ENCODE measurements at places on chromosomes 1 and 21.

DNA sequence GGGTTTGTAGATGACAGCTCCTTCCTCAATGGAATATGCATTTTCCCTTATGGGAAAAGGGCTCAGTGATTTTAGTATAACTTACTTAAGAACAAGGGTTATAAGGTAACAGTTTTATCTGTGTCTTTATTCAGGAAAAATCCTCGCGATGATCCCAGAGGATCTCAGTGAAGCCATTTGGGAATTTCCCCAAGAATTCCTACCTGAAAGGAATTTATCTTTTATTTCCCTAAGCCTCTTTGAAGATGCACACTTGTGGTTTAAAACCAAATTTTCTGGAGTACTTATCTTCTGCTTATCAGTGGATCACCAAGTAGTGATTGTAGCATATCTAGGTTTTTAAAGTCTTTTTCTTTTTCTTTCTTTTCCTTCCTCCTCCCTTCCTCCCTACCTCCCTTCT is 58.8 kb downstream of the AK4 start:
- no peak for DNase-seq

- DNase-seq, result no peak
These were observed 102.5 kb upstream of the L1TD1 start for GRCh38 chr1:62092110-62092509.

GRCh38 chr21:35599164-35599563 is 461.2 kb downstream of the SETD4 start:
- DNase-seq, result no peak

DNA sequence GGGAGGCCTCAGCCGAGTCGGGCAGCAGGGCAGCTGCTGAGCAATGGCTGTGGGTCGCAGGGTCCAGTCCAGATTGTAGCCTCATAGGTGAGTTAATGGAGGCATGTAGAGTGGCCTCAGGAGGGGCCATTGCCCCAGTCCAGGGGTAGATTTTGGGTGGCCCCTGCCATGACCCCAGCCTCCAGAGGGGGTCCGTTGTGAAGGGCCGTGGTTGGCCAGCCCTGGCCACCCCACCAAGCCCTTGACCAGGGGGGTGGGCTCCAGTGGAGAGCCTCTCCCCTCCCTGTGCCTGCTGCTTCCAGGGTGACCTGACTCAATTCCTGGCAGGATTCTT is 26.1 kb downstream of the TRPM2 start:
- no peak for DNase-seq

DNA sequence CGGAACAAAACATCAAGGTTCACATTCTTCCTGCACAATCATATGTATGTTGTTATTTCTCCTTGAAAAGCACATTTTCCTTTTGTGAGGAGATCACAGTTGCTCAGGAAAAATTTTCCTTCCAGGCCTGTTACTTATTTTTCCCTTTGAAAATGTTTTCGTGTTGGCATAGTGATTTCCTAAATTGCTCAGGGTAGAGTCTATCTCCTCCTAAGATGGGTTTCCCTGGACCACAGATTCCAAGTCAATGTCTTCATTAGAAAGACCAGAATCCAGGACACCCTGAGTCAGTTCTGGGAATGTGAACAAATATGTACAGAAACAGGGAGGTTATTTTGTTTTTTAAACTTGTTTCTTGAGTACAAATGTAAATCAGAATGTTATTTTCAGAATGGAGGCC is 94.3 kb upstream of the C1orf105 start:
- no peak for DNase-seq

DNA sequence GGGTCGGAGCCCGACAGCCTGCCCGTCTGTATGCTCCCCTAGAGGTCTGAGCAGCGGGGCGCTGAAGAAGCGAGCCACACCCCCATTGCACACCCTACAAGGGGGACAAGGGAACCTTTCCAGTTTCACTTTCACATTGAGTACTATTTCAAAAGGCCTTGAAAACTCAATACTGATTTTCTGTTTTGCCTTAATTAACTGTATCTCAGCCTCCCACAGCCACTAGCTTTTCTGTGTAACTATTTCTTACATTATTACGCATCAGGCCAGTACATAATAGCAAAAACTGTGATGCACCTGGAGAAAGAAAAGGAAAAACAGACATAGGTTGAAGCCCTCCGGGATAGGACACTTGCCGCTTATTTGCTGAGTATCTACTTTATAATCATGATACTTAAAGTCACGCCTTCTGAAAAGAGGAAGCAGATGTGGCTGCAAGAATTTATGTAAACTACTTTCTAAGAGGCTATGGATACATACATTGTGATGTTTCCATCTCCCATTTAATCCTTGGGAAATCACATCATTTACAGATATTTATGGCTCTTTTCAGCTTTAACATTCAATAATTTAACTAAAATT is 1719.5 kb downstream of the MRPL39 start:
- DNase-seq, result peak; percentile 35

DNA sequence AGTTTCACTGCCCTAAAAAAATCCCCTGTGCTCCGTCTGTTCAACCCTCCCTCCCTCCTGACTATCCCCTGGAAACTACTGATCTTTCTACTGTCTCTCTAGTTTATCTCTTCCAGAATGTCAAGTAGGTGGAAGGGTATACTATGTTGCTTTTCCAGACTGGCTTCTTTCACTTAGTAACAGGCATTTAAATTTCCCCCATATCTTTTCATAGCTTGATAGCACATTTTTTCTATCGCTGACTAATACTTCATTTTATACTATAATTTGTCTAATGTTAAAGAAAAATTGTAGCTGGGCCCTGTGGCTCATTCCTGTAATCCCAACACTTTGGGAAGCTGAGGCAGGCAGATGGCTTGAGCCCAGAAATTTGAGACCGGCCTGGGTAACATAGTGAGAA is 142.8 kb downstream of the DSCAM start:
- no peak for DNase-seq

GRCh38 chr1:159140474-159140873 is 30.9 kb upstream of the CADM3 start:
- no peak for DNase-seq

- DNase-seq, result no peak
These were observed 3.6 kb downstream of the ADPRS start for GRCh38 chr1:36092166-36092797.

- no peak for DNase-seq
These were observed 39.3 kb downstream of the PLEKHA6 start for GRCh38 chr1:204320382-204320804.

- no peak for DNase-seq
These were observed 51.4 kb downstream of the RHBG start for GRCh38 chr1:156420205-156421061.

- DNase-seq, result no peak
These were observed 342.2 kb downstream of the CAMTA1 start for GRCh38 chr1:7127322-7128075.

DNA sequence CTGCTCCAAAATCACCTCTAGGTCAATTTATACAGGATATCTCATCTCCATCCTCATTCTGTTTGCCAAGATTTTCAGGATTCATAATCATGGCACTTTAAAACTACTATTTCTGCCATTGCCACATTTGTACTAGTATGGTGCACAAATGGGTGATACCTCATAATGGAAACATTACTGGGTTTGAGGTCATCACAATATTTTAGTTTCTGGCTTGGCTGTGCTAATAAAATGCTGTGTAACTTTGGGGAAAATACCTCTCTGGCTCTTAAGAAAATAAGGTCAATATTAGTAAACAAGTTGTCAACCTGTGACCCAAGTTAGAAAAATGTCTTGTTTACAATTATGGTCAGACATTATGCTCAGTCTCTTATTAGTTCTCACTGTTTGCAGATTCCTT is 4.7 kb upstream of the SLAMF7 start:
- DNase-seq, result no peak

- DNase-seq, result no peak
These were observed 14.8 kb downstream of the PSEN2 start for GRCh38 chr1:226884966-226885820.

GRCh38 chr1:53573522-53573921 is 114.3 kb downstream of the DMRTB1 start:
- DNase-seq, result no peak

- DNase-seq, result no peak
These were observed 1.1 kb downstream of the SYNC start for GRCh38 chr1:32701421-32701911.

- no peak for DNase-seq
These were observed 354.0 kb upstream of the DUSP10 start for GRCh38 chr1:222095606-222096475.

- DNase-seq, result no peak
These were observed 26.5 kb downstream of the RUNX3 start for GRCh38 chr1:24903560-24903954.

GRCh38 chr1:1435911-1436629 is 580 bp downstream of the VWA1 start:
- no peak for DNase-seq

- DNase-seq, result no peak
These were observed 32.9 kb upstream of the COL6A1 start for GRCh38 chr21:45948576-45949141.

DNA sequence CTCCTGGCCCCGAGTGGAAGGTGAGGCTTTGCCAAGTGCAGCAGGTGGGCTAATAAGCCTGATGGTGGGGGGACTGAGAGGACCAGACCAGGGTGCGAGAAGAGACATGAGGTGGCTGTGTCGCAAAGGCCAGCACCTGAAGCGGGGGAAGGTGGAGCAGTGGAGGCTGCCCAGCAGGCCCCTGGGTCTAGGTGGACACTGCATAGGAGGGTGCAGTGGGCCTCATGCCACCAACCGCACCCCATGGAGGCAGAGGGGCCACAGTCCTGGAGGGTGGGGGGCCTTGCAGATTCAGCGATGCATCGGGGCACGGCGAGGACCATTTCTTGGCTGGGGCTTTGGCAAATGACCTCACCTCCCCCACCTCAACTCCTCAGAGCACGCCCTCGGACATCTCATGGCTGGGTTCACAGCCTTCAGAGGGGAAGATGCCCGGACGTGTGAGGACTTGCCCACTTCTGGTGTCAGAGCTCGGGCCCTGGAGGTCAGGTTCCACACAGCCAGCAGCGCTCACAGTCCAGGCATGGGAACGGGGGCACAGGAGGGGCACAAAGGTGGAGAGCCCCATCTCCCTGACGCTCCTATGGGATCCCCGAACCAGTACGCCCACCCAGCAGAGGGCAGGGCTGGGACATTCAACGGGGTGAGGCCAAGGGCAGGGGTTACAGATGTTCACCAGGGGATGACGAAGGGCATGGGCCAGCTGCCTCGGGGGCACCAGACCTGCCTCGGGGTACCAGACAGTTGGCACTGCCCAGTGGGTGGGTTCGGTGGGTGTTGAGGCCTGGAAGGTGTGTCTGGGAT is 35.4 kb downstream of the UBE2G2 start:
- no peak for DNase-seq

DNA sequence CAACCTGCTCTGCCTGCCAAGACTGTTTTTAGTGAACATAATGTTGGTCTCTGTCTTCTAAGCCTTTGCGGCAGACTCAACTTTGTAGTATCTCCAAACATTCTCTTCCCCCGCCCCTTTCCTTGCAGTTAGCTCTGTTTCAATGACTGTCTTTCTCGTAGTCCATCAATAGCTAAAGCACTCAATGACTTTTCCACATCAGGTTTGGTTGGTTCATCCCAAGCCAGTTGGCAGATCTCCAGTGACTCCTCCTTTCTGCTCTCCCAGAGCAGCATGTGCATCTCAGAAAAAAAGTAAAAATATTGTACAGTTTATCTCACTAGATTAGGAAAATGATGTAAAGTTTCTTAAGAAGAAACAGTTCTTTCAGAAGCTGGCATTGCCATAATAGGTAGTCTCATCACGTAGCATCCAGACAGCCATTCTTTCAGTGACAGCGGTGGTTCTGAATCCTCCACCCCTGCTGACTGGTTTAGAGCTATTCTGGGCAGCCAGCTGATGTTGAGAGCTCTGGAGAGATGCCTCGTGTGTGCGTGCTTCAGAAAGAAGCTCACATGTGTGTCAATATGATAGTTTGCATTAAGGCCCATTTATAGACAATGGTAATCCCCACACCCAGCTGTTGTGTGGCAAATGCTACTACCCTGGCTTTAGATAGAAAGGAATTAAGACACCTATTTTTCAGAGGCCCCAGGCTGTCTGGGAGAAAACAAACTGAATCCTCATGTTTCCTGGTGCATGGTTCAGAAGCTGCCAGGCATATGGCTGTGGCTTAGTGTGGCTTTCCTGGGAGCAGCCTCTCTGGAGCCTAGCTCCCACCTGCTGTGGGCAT is 53.2 kb downstream of the CNN3 start:
- peak; percentile 21 for DNase-seq

DNA sequence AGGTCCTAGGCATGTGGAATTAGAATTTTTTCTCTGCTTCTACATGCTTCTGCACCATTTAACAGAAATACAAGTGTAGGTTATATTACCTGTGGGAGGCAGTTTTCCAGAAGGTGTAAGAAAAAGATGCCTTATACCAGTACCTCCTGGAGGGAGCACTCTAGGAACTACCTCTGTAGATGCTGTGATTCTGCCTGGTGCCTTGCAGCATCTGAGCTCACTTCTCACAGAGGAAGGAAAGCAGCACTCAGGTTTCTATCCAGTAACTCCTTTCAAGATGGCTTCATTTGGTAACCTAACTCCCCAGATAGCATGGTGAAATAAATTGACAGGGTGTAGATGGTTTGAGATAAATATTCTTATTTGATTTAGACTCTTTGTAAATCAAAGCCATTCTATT is 50.3 kb downstream of the GIPC2 start:
- no peak for DNase-seq

- peak; percentile 5 for DNase-seq
These were observed 61.3 kb downstream of the CDK18 start for GRCh38 chr1:205565799-205566198.

GRCh38 chr1:182122256-182122912 is 60.9 kb upstream of the ZNF648 start:
- DNase-seq, result no peak

GRCh38 chr1:18938707-18939070 is 17.8 kb downstream of the IFFO2 start:
- no peak for DNase-seq

DNA sequence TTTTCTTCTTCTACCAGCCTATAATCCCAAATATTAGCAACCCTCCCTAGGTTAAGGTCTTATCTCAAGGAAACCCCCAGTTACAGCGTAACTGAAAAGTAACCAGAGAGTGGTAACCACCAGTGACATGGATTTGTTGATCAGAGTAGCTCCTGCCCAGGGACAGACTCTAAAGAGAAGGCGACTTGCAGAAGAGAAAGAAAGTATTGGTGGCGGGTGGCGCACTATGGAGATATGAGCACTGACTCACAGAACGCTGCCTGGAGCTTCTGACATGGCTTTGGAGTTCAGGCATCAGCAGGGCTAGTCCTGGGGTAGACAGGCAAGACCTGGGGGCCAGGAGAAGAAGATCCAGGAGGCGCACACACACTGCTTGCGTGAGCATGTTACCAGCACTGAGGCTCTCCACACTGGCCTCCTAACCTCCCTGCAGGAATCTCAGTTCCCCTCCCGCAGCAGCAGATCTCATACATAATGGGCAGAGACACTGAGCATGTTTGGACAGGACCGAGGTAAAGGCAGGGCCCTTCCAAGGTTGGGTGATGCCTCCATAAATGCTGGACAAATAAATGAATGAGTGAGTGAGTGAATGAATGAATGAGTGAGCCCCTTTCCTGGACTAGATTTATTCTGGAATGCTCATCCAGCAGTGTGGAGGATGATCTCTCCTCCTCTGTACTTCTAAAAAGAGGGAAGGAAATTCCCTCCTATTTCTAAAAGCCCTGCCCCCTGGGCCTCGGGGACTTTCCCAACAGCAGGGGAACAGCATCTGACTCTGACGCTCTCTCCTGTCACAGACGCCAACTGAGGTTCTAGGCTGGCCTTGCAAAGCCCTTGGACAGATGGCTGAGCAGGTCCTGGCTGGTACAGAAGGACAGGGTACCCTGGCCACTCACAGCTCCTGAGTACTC is 175.5 kb downstream of the CLIC6 start:
- no peak for DNase-seq
